ENCODE measurements at places on chromosomes 2 and 18. TPM values are rescaled to one million over a fixed set of nuclear protein-coding genes. Genes with fewer than 3 reads are reported as not detected.
A peak's percentile ranks its signal among the peaks of the same experiment; 100 is the strongest.

DNA sequence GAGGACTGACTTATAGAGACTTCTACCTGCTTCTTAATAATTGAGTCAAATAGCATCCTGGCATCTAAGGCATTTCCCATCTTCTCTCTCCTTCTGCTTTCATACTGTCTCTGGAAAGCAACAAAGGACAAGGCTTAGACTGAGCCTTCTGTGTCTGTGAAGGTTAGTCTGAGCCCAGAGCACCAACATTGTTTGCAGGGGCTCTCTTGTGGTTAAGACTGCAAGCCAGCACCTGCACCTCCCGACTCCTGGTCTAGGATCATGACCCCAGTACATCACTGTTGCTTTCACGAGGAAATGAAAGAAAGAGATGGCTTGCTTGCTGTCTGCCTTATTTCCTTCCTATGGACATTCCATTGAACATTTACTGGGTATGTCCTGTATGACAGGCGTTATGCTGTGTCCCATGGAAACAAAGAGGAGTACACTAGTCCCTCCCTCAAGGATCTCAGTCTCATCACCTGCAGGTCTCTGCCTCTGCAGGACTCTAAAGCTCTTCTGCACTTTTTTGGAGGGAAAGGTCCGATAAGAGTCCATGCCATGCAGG lies 315.8 kb upstream of the EPAS1 start:
- DNase-seq, result no peak

DNA sequence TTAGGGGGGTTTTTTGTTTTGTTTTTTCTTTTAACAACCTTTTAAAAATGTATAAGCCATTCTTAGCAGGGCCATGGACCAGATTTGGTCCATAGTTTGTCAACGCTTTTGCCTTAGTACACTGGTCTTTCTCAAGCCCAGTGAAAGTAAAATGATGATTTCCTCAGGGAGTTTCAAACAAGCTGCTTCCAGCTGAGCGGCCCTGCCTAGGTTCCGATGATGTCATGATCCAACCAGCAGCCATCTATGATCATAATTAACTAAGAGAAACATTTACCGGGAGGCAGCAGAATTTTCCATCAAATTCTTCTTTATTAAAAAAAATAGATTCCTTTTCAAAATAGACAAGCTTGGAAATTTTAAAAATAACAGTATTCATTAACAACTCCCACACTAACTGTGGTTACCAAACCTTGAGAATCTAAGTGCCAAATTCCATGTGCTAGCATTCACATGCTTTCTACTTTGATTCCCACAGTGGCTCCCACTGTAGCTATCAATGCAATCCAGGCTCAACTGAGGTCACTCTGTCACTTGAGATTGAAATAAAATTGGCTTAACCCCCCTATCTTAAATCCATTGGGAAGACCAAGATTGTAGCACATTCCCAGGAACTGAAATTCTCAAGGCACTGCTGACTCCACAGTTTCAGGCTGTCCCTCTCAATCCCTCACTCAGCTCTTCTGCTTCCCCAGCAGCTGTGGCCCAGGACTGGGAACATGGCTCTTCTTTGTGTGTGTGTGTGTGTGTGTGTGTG lies 148.9 kb downstream of the RNF152 start:
- no peak for DNase-seq

GRCh38 chr2:192675681-192676080 lies 480.9 kb upstream of the TMEFF2 start:
- no peak for DNase-seq

GRCh38 chr18:46474487-46475389 lies 182.3 kb downstream of the LOXHD1 start:
- DNase-seq, result no peak

- no peak for DNase-seq
Observed at GRCh38 chr18:45528712-45529336, 86.5 kb upstream of the SLC14A2 start.

GRCh38 chr18:8366656-8367055 lies 242.6 kb upstream of the RAB12 start:
- DNase-seq, result no peak

GRCh38 chr2:47257946-47258348 lies 102.8 kb upstream of the STPG4 start:
- no peak for DNase-seq

GRCh38 chr2:197121255-197121654 lies 189.3 kb downstream of the ANKRD44 start:
- no peak for DNase-seq

DNA sequence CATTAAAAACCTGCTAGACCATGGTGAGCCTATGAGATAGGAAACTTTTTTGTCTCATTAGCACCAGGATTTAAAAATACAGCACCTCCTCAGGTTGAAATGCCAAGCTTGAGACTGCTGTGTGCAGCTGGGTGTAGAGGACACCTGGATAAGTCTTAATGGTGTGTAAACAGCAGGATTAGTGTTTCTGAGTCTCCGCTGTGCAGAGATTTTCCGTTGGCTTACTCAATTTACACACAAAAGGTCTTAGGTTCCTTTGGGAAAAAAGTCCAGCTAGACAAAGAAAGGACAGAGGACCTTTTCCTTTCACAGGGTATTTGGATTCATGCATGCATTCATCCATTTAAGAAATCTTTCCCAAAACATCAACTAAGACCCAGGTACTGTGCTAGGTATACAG lies 168.1 kb downstream of the NRXN1 start:
- DNase-seq, result no peak

DNA sequence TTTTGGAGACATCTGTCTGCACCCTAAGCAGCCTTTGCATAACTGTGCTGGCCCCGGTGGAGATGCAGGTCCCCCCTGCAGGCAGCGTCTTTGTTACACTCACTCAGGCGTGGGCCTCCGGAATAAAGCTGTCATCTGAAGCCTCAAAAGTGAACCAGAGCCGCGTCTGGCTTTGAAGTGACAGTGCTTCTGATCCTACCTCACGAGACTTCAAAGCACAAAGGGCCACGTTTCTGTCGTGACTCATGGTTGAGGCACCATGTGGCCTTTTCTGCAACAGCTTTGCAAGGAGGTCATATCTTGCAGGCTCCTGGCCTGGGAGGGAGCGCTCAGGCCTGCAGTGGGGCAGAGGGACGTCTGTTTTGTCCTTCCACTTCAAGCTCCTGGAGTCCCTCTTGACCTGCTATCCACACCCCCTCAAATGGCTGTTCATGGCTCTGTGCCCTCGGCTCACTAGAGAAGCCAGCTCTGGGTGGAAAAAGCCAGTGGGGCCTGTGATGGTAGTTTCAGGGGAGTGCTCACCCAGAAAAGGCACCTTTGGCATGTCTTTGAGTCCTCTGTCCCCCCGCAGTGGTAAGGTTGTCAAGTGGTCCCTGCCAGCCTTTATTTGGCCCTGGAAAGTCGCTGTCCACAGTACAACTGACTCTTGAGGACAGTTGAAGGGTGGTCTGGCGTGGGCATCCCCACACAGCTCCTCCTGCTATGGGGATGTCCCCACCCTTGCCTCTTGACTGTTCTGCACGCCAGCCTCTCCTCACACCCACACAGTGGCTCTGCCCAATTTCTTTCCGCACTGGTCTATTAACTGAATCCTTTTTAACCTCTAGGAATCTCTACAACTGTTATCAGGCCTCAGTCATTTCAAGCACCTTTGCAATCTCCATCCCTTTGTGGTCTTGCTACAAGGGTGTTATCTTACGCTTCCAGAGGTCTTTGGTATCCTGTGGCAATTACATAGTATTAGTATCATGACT lies 19.3 kb downstream of the GPR55 start:
- peak; percentile 66 for DNase-seq

- no peak for DNase-seq
Observed at GRCh38 chr2:69086466-69086865, 73.5 kb downstream of the ANTXR1 start.

DNA sequence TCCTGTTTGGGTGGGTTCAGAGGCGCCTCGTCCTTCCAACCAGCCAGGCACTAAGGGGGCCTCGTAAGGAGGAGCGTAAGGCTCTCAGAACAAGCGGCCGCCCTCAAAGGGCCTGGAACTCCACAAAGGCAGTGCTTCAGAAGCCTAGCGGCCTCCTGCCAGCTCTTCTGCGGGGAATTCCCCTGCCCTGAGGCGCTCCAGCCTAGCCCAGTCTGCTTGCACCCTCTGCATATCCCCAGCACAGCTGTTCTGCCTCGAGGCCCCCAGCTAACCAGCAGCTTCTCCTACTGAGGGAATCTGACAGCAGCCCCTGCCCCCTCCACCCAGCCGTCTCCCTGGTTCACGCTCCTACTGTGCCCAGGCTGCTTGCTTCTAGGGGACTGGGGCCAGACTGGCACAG lies 265.9 kb downstream of the TFCP2L1 start:
- DNase-seq, result no peak

DNA sequence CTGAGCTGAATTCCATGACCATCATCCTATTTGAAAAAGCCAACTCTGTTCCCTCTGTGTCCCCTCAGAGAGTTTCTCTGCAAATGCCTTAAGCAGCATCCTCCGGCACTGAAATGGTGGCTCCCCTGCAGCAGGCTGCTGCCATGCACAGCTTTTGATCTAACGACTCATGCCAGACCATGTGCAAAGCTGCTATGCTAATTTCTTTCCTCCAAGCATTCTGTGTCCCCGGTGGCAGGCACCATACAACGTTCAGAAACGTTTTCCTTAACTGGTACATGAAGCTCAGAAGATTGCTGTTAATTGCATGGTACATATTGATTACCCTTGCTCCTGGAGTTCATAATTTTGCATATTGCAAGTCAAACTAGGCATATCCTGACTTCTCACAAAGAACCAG lies 336.8 kb downstream of the RBM43 start:
- no peak for DNase-seq

The B3GNT7 gene
- 5.4 TPM for total RNA-seq

GRCh38 chr2:110843959-110844510 lies 111.7 kb downstream of the ACOXL start:
- DNase-seq, result no peak

DNA sequence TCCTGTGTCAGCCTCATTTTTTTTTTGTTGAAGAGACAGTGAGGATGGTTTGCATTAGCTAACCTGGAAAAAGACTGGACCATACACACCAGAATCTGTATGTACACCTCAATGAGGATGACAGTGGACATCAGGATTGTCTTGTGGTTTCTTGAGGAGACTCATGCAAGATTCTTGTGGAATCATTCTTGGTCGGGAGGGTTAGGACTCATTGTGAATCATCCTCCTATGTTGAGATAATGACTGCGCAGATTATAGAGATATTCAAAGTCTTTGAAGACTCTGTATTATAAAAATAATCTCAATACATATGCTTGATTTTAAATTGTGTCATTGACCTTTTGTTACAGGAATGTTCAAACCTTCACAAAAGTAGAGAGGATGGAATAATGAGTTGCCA lies 49.1 kb upstream of the DOCK10 start:
- DNase-seq, result no peak
